ENCODE measurements at places on chromosomes 5 and 9.
A peak's percentile ranks its signal among the peaks of the same experiment; 100 is the strongest.

- no peak for DNase-seq
Observed at GRCh38 chr5:172807766-172808311, 26.2 kb upstream of the ERGIC1 start.

- DNase-seq: no peak
Observed at GRCh38 chr5:67020096-67020615, 176.4 kb downstream of the CD180 start.

DNA sequence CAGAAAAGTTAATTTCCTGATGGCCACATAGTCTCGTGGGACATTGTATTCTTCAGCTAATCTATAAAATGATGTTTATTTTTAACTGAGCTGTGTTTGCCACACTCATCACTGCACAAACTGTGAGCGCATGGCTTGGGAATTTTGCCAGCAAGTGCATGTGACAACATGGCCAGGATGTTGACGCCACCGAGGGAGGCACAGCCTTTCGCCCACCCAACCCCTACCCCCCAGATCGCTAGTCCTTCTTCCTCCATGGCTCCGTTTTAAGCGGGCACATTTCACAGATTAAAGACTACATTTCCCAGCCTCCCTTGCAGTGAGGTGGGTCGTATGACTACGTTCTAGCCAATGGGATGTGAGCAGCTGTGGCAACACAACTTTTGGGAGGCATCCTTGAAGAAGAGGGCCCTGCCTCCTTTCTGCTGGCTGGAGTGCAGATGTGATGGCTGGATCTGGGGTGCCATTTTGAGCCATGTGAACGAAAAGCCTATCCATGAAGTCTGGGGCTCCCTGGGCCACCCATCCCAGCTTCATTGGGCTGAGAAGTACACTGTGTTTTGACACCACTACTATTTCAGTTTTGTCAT, 7.9 kb downstream of the NRARP start:
- DNase-seq: peak; percentile 34

GRCh38 chr9:128072144-128073021, 4.4 kb downstream of the SLC25A25 start:
- DNase-seq: peak; percentile 68

GRCh38 chr9:95211028-95211427, 106.5 kb downstream of the FANCC start:
- DNase-seq: no peak

DNA sequence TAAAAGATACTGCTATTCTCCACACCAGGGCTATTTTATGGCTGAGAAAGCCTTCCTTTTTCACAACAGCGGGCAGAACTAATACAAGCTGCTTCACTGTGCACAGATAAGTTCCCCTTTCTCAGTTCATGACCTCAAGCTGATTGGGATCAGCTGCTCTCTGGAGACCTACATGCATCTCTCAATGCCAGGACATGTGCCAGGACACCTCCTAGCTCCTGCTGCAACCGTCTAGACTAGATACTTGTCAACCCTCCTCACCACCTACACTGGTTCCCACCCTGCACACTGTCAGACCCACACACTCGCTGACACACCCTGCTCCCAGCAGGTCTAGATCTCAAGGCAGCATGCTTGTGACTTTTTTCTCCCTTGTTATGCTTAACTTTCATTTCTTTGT, 39.8 kb downstream of the STARD4 start:
- DNase-seq: no peak

- no peak for DNase-seq
Observed at GRCh38 chr5:32771037-32771436, 59.9 kb downstream of the NPR3 start.

DNA sequence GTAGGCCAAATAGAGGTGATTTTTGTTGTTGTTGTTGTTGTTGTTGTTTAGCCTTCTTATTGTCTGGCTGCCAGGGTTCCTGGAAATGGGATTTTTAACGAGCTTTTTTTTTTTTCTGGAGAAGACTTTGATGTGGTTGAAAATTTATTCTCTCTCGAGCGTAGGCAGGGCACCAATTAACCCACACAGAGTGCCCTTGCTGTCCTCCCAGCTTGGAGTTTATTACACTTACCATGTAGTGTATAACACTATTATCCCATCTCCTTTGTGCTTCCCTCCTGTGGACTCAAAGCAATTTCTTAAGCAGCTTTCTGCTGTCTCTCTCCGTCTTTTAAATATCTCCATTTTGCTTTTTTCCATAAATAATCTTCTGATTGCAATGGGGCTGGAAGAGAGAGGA, 57.4 kb downstream of the OR2K2 start:
- DNase-seq: no peak

- no peak for DNase-seq
Observed at GRCh38 chr5:27705661-27706060, 667.3 kb upstream of the CDH9 start.

GRCh38 chr5:84382363-84383295, 2.1 kb downstream of the EDIL3 start:
- DNase-seq: peak; percentile 42

- no peak for DNase-seq
Observed at GRCh38 chr5:107597247-107597646, 73.5 kb downstream of the EFNA5 start.

DNA sequence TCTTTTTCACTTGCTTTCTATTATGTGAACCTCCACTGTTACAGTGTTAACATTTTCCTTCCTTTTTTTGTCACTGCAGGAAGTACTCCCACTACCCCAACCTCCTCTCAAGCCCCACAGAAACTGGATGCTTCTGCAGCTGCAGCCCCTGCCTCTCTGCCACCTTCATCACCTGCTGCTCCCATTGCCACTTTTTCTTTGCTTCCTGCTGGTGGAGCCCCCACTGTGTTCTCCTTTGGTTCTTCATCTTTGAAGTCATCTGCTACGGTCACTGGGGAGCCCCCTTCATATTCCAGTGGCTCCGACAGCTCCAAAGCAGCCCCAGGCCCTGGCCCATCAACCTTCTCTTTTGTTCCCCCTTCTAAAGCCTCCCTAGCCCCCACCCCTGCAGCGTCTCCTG, 18.8 kb downstream of the NUP214 start:
- no peak for DNase-seq

GRCh38 chr9:135117281-135117680, 29.8 kb downstream of the OLFM1 start:
- no peak for DNase-seq

DNA sequence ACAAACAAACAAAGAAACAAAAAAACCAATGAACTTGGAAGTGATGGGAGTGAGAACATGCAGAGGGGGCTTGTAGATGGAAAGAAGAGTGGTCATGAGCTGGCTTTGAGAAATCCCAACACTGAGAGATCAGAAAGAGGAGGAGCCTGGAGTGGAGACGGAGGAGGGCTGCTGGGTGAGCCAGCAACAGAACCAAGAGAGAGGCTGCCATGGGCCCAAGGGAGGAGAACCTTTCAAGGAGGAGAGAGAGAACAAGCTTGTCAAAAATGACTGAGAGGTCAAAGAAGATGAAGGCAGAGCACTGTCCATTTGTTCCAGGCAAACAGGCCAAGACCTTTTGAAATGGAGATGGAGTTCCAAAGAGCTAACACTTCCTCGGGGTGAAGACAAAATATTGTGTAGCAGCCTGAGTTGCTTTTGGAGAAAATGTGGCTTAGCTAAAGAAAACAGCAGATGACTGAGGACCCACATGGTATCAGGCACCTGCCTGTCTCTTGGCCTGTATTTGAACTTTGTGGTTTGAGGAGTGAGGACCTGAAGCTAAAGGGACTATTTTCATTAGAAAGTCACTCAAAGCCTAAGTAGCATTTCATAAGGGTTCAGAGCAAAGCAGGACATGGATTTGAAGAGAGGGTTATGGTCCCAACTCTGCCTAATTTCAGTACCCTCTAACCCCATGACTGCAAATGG, 13.1 kb downstream of the NSG2 start:
- DNase-seq: no peak

DNA sequence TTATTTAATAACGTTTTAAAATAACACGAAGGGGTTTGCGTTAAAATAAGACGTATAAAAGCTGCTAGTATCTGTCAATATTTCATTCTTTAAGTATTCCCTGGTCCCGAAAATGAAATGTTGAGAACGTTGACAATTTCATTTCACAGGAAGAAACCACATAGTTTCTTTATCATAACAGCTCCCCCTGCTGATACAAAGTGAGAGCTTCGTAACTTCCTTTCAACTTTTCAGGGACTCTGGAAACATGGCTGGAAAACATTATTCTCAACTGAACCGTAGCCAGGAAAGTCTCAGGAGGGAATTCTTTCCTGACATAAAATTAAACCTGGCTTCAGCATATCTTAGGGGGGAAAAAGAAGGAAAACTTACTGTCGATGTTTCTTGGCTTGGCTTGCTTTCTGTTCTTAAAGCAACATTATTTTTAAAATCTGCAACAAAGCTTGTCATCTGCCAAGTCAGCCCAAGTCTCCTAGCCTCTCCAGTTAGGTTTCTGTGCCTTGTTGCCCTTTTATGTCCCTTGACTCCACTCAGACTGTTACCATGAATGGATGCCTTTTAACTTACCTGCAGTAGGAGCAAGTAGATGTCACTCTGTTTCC, 122.9 kb upstream of the DAB2 start:
- no peak for DNase-seq

- DNase-seq: no peak
Observed at GRCh38 chr5:66807743-66808142, 211.6 kb downstream of the MAST4 start.

- no peak for DNase-seq
Observed at GRCh38 chr9:126488310-126488709, 125.4 kb upstream of the LMX1B start.

GRCh38 chr5:162487528-162488525, 420.3 kb downstream of the GABRG2 start:
- no peak for DNase-seq

DNA sequence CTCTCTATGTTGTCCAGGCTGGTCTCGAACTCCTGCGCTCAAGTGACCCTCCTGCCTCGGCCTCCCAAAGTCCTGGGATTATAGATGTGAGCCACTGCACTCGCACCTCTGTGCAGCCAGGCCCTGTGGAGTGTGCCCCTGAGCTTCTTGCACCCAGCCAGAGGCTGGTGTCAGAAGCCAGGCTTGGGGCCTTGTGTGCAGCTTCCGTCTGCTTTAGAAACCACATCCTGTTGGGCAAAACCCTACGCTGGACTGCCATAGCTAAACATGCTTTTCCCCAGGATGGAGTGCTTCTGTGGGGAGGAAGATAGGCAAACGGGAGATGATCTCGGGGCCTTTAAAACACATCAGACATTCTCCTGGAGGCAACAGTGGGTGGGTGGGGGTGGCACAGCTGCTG, 40.1 kb downstream of the PRRT1B start:
- DNase-seq: no peak

DNA sequence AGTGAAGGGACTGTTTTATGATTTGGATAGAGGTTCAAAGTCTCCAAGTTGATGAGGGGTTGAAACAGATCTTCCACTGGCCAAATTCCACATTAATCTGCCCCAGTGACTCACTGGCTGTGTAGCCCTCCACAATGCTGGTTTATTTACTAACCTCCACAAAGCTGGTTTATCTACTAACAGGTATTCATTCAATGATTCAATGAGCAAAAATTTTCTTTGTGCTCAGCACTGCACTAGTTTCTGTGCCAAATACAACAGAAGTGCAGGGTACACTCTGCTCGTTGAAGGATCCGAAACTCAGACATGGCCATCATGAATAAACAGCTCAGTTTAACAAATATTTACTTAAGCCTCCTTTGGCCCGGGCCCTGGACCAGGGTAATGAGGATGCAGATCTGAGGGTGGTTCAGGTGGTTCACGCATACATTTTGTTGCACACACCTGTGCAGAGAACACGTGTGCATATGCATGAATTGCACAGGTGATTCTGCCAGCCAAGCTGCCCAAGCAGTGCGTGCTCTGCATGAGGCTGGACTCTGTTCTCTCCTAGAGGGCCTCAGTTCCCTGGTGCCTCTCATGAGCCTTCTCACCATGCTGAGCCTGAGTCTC, 71.0 kb downstream of the SH3PXD2B start:
- no peak for DNase-seq
